ENCODE measurements at places on chromosomes 5 and 9.

- DNase-seq, result no peak
These were observed 943 bp downstream of the GALNT12 start for GRCh38 chr9:98808411-98808815.

DNA sequence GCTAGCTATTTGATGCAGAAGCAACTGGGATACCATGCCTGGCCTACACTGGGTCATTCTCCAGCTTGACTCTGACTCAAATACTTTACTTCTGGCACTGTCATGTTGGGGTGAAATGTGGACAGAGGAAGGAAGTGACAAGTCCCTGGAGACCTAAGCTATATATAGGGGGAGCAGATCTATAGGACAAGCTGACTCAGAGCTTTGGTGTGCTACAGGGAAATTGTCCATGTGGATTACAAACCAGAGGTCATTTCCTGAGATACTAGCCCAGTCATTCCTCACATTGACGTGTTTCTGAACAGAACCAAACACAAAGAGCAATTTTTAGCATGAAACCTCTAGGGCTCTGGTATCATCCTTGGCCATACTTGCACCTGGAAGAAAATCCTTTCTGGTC, 531.6 kb upstream of the CLINT1 start:
- no peak for DNase-seq

DNA sequence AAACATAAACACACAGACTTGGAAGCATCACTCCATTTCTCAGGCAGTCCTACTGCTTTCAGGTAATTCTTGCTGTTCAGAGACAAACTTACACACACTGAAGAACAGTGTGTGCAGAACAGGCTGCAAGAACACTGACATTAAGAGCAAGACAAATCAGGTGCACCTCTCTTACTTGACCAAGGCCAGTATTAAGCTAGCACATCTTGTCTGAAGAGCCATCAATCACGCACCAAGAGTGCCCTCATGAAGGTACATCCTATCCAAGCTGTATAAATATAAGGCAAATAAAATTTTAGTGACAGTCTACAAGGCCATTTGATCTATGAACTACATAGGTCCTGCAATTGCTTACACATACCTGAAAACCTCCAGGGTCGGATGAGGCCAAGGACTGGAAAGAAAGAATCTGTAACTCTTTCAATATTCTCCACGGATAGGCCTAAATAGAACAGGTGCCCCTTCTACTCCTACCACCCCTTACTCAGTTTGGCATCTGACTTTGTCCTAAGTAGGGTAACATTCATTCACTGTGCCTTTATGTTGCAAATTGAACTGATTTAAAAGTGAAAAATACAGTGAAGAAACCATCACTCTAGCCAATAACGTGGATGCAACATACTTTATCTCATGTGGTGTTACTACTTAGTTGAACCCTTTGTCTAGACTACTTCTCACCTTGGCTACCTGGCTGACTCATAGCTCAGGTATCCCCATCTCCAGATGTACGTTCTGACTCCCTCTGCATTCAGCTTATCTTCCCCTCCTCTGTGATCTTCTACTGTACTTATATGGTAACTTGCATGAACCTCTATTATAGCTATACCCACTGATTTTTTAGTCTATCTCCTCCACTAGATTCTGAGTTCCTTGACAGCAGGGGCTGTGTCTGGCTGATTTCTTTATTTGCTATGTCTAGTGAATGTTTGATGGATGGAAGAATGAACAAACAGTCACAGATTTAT, 256.3 kb downstream of the KIAA0825 start:
- no peak for DNase-seq

- DNase-seq, result no peak
These were observed 67.3 kb downstream of the GALNT12 start for GRCh38 chr9:98874721-98875255.

DNA sequence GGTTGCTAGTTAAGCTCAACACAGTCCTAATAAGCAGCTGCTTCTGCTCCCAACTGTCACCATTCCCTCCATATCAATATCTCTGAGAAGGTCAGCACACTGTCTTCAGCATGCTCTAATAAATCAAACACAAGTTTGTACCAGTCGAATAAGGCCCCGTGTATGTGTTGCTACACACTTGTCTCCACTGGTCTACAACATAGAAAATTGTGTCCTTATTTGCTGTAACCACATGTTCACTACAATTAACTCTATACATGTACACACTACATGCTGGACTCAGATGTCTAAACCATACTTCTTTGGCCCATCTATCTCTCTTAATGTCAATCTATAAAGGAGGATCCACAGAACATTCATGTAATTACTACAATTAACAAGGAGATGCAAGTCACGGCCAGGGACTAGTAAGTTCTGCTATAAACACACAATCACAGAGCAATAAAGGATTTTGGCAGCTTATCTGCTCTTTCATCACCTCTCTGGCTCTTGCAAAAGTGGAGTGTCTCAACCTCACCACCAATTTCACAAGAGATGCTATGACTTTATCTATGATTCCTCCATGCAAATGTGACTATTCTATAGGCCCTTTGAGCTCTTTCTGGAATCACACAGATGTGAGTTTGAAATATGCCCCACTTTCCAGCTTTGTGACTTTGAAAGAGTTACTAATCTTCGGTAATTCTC, 143.9 kb downstream of the SEMA5A start:
- DNase-seq, result no peak

- DNase-seq, result no peak
These were observed 38.2 kb upstream of the PTPRD start for GRCh38 chr9:10651012-10651411.

DNA sequence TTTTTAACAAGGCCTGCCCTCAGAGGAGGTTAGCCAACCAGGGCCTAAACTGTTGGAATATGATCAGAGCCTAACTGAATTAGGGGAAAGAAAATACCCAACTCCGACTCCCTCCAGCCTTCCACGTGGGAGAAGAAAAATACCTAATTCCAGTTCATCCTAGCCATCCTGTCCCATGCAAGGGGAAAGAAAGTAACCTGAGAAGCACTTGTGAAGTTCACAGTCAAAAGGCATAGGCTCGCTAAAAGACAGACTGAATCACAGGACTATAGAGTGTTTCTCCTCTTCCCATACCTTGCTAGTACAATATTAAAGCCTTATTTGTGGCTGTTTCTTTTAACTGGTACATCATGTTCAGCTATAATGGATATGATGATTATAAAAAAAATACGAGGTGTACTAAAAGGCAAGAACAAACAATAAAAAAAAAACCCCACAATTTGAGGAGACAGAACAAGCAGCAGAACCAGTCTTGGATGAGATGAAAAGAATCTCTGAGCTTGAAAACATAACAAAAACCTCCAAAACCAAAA, 18.0 kb upstream of the ATP10B start:
- no peak for DNase-seq

GRCh38 chr5:149455889-149456409, 76.9 kb upstream of the IL17B start:
- DNase-seq, result no peak

- DNase-seq, result peak; percentile 18
These were observed 51.9 kb downstream of the TGFBI start for GRCh38 chr5:136080483-136081216.
